ENCODE measurements at places on chromosomes 4 and X.

- H3K27me3 ChIP-seq = no peaks in the 10 kb centered on the region
- DNase-seq = no peak
- no peaks in the 10 kb centered on the region for H3K36me3 ChIP-seq
- no peak overlapping the region for H3K27ac ChIP-seq
- H3K4me1 ChIP-seq = no peaks in the 10 kb centered on the region
- H3K4me3 ChIP-seq = no peak overlapping the region
Measured at GRCh38 chrX:134737061-134737460, 78.8 kb upstream of the PLAC1 start.

DNA sequence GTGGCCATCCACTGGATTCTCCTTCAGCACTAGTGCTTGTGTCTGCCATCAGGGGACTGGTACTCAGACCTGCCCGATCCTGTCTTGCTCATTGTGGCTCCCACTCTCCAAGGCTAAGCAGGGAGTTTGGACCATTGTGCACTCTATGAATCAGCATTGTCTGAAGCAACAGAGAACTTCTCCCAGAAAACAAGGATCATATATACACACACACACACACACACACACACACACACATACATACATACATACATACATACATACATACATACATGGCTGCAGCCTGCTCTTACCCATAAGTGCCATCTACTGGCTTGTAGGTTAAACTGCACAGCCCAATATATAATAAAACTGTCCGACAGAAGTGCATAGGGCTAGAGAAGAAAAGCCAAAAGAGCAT lies 345.3 kb upstream of the LCORL start:
- H3K4me3 ChIP-seq = no peak overlapping the region
- DNase-seq = no peak

DNA sequence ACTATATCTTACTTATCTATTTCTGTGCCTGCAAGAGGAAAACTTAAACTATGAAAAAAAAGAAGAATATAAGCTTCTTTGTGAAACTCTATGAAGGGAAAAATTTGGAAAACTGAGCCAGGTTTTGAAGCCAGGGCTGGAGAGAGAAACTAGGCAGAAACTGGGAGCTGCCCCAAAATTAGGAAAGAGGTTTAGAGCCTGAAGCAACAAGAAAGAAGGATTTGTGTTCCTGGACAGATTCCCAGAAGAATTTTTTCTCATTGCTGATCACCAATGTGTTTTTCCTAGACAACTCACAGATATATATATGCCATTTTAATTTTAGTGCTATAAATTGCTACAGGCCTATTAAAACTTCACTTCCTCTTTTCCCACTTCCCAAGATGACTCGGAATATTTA lies 245.0 kb upstream of the GEMIN8 start:
- H3K27me3 ChIP-seq = no peaks in the 10 kb centered on the region
- H3K4me3 ChIP-seq = no peak overlapping the region

DNA sequence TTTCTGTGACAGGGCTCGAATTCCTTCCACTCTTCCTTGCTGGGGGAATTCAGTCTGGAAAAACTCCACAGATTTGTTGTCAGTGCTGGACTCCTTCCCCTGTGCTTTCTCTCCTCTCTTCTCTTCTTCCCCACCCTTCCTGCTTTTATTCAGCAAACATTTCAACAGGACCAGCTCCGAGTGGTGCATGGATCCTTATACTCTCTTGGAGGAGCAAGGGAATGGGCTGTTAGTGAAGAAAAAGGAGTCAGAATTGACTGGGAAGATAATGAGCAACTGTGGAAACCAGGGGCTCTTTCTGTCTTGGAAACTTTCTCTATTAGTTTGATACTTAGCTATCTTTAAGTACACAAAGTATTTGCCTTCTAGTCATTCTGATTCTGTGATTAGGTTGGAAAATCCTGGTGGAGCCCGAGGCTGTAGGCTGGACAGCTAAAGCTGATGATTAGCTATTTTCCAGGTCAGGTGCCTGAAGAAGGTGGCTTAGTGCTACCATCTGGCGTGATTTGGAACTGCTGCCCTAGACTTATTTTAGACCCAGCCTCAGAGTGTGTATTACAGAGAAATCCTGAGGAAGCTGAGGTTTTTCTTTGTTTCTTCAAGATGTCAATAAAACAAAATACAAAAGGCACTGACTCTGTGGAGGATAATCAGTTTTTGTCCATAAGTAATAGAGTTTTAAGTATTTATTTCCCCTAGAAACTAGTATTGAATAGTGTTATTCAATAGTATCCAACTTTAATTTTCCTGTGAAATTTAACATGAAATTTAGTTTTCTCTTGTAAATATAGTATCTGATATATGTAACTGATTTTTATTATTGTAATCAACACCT lies 38.4 kb downstream of the NAP1L5 start:
- no peaks in the 10 kb centered on the region for H3K4me1 ChIP-seq
- H3K27ac ChIP-seq = peak overlapping the region; percentile 57
- H3K36me3 ChIP-seq = peaks cover 12% of the 10 kb centered on the region
- no peaks in the 10 kb centered on the region for H3K27me3 ChIP-seq
- H3K4me3 ChIP-seq = no peak overlapping the region

GRCh38 chrX:31894152-31894551 lies 822.3 kb upstream of the FTHL17 start:
- no peak overlapping the region for H3K27ac ChIP-seq
- no peak for DNase-seq
- H3K4me1 ChIP-seq = no peaks in the 10 kb centered on the region
- no peaks in the 10 kb centered on the region for H3K27me3 ChIP-seq
- no peak overlapping the region for H3K4me3 ChIP-seq

DNA sequence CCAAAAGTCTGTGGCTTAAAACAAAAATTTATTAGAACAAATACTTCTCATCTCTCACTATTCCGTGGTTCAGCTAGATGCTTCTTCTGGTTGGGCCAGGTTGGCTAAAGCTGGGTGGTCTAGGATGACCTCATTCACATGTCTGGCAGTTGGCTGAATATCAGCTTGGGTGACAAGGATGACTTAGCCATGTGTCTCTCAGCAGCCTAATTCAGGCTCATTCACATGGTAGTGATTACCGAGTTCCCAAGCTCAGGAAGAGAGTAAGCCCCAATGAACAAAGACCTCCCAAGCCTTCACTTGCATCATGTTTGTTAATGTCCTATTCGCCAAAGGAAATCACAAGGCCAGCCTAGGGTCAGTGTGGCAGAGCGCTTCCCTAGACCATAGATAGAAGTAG lies 119.4 kb downstream of the FANCB start:
- H3K27ac ChIP-seq = no peak overlapping the region
- DNase-seq = no peak
- no peaks in the 10 kb centered on the region for H3K27me3 ChIP-seq
- no peak overlapping the region for H3K4me3 ChIP-seq

- no peak overlapping the region for H3K27ac ChIP-seq
- DNase-seq = no peak
- H3K4me1 ChIP-seq = no peaks in the 10 kb centered on the region
- no peaks in the 10 kb centered on the region for H3K36me3 ChIP-seq
- no peak overlapping the region for H3K4me3 ChIP-seq
Measured at GRCh38 chr4:38242101-38242500, 281.9 kb downstream of the PTTG2 start.

DNA sequence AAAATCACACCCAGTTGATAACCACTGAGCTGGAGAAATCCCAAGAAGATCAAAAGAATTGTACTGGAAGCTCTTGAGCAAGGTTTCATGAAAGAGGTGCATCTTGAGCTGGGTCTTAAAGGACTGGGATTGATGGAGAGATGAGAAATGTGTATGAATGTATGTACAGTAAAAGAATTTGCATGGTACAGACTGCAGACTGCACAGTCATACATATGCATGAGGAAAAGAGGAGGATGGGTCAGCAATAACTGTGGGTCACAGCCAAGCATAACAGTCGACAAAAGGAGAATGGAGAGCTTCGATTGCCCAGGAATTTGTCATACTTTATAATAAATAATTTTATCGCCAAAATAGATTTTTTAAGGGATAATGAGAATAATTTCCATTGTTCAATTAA lies 4.8 kb upstream of the RELL1 start:
- no peaks in the 10 kb centered on the region for H3K27me3 ChIP-seq
- no peaks in the 10 kb centered on the region for H3K36me3 ChIP-seq
- H3K27ac ChIP-seq = no peak overlapping the region
- no peak overlapping the region for H3K4me3 ChIP-seq
- H3K4me1 ChIP-seq = no peaks in the 10 kb centered on the region

DNA sequence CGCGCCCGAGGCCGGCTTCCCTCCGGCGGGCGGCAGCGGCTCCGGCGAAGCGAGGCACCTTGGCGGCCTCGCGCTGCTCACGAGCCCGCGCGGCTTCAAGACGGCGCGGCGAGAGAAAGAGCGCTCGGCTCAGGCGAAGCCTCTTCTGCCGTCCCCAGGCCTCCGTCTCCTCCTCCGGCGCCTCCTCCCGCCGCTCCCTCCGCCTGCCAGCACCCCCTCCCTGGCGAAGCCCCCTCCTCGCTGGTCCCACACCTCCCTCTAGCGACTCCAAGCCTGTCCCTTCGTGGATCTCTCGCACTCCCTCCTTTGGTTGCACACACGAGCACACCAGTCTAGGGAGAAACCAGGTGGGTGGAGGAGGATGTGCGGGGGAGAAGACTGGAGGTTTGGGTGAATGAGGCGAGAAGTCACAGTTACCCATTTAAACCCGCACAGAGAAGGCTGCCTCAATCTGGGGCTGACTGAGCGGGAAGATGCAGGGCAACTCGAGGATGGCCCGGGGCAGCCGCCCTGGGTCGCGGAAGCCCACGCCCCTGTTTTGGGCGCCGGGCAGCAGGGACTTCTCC lies at the start of gene CAMK2D:
Gene CAMK2D (minus strand): TSS at position 119 of the 566 bp plus-strand sequence. CDS start 670 bp downstream, outside the sequence.
- DNase-seq = peak; percentile 51
- H3K27ac ChIP-seq = peak within 1 kb of the TSS; percentile 100
- no peaks in the 10 kb centered on the region for H3K27me3 ChIP-seq
- H3K36me3 ChIP-seq = no peaks in the 10 kb centered on the region

DNA sequence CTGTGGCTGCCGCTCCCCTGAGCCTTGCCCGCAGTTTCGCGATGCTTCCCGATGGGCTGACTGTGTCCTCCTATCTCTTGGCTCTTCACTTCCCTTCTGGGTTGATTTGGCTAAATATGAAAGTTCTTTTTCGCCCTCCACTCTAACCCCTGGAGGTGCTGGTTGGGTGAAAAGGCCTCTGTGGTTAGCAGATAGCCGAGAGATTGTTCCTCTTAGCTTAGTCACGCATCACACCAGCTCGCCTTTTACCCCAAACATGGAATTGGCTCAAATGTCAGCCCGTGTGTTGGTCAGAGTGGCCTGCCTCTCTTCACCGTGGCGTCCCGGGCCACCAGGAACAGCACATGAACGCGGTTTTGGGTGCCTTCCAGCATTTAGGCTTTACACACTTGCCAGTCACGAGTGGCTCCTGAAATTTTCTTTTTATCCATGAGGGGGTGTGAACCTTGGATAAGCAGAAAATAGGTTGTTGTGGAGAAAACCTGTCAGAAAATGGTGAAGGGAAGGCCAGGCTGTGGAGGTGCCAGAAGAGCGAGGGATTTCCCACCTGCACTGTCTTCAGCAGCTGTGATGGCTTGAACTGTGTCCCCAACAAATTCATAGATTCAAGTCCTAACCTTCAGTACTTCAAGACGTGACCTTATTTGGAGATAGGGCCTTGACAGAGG lies 8.9 kb downstream of the CLCN4 start:
- H3K4me1 ChIP-seq = no peaks in the 10 kb centered on the region
- DNase-seq = no peak
- no peak overlapping the region for H3K27ac ChIP-seq
- no peaks in the 10 kb centered on the region for H3K36me3 ChIP-seq
- H3K27me3 ChIP-seq = no peaks in the 10 kb centered on the region
- H3K4me3 ChIP-seq = no peak overlapping the region

- no peak for DNase-seq
- H3K4me1 ChIP-seq = peaks cover 21% of the 10 kb centered on the region
- peaks cover 24% of the 10 kb centered on the region for H3K27me3 ChIP-seq
- no peak overlapping the region for H3K4me3 ChIP-seq
- H3K36me3 ChIP-seq = no peaks in the 10 kb centered on the region
Measured at GRCh38 chr4:110626532-110627153, 3.8 kb upstream of the PITX2 start.

DNA sequence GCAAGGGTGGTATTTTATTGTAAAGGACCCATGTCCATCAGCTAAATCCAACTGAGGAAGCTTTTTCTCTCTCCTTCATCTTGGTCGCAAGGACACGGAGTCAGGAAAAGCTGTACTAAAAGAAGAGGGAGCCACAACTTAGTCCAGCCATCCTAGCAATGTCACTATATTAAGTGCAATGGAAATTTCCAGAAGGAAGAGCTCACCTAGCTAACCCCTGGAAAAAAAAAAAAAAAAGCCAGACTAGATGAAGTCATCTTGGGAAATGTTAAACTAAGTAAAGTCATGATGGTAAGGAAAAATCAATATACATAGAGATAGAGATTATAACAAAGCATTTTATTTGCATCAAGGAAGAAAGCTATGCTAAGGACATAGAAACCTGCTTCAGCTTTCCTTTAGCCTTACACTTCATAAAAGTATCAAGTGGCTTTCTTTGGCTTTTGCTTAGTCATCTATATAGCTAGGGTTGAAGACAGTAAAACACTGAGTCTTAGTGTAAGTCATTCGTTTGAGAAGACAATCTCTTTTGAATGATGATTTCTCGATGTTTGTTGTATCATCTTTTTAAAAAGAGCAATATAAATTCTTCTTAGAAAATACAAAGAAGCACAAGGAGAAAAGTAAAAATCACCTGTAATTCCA lies 18.6 kb upstream of the CA5B start:
- H3K4me3 ChIP-seq = no peak overlapping the region
- no peaks in the 10 kb centered on the region for H3K27me3 ChIP-seq
- H3K4me1 ChIP-seq = no peaks in the 10 kb centered on the region

DNA sequence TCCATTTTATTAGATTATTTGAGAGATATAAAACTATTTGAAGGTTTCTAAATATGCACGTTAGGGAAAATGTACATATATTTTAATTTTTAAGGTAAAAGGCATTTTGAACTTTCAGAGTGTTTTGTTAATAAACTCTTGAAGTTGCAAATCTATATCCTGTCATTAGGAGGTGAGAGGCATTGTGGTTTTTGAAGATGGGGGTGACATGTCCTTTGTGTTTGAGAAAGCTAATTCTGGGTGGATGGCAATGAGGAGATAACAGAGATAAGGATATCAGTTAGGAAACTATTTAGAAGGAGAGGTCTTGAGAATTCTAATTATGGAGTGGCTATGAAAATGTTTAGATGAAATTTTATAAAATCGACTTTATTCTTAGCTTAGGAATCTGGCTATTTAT lies 6.1 kb downstream of the STIM2 start:
- peaks cover 19% of the 10 kb centered on the region for H3K4me1 ChIP-seq
- DNase-seq = no peak
- no peak overlapping the region for H3K4me3 ChIP-seq
- H3K27ac ChIP-seq = no peak overlapping the region
- no peaks in the 10 kb centered on the region for H3K36me3 ChIP-seq
- H3K27me3 ChIP-seq = no peaks in the 10 kb centered on the region

DNA sequence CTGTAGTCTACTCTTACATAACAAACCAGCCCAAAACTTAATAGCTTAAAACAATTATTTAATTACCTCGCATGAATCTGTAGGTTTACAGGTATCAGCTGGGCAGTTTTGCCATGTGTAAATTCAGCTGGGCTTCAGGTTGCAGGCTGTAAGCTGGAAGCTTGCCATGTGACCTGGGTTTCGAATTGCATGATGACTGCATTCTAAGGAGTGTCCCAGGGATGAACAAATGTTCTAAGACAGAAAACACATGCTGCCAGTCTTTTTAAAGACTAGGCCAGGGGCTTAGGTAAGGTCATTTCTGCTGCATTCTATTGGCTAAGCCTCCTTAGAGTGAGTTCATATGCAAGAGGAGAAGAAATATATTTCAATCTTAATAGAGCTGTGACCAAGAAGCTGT lies 44.8 kb downstream of the GRIA2 start:
- no peaks in the 10 kb centered on the region for H3K4me1 ChIP-seq
- no peaks in the 10 kb centered on the region for H3K27me3 ChIP-seq
- no peak overlapping the region for H3K27ac ChIP-seq
- H3K4me3 ChIP-seq = no peak overlapping the region
- H3K36me3 ChIP-seq = no peaks in the 10 kb centered on the region

- no peak overlapping the region for H3K4me3 ChIP-seq
- H3K27me3 ChIP-seq = no peaks in the 10 kb centered on the region
- no peak for DNase-seq
- peaks cover 2% of the 10 kb centered on the region for H3K36me3 ChIP-seq
Measured at GRCh38 chr4:145557720-145558119, 61.5 kb upstream of the MMAA start.

Measured in thoracic aorta (tissue), 2 donors.